ENCODE measurements at places on chromosomes 16 and 17.

DNA sequence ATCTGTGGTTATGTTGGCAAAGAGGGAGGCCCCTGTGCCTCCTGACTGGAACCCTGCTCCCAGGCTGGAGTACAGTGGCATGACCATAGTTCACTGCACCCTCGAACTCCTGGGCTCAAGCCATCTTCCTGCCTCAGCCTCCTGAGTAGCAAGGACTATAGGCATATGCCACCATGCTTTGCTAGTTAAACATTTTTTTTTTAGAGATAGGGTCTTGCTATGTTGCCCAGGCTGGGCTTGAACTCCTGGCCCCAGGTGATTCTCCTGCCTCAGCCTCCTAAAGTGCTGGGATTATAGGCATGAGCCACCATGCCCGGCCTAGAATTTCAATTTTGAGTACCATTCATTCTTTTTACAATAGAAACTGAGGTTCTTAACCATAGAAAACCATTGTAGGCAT, 21.2 kb upstream of the ITGB3 start:
- no peak for DNase-seq

- no peak for DNase-seq
These were observed 436 bp upstream of the BRIP1 start for GRCh38 chr17:61863801-61864126.

DNA sequence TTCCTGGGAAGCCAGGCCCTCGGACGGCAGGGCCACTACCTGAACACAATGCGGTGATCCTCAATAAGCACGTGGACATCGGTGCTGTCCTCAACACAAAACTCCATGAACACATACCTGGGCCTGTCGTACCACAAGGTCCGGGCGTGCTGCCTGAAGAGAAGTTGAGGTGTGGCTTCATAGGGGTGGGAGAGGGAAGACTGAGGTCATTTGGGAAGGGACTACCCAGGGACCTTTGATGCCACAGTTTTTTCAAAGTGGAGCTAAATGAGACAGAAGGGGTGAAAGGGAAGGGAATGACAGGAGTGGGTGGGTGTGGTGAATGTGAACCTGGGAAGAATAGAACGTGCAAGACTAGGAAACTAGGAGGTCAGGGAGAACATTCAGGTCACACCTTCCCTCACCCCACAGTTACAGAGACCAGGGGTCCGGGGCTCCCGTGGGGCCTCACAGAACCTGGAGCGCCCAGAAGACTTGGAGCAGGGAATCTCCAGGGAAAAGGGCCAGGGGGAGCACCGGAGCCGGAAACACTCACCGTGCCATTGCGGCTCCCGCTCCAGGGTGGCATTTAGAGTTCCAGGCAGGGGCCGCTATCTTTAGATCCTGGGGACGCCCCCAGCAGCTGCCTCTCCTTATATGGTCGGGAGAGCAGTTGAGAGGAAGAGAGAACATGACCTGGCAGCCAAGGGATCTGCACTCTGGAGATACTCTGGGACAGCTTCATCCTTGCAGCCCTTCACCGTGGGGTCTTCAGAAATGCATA, at the start of gene PTGES3L:
Gene PTGES3L (minus strand): TSS at position 570 of the 763 bp plus-strand sequence. CDS start 27 bp downstream, at position 543.
- no peak for DNase-seq

DNA sequence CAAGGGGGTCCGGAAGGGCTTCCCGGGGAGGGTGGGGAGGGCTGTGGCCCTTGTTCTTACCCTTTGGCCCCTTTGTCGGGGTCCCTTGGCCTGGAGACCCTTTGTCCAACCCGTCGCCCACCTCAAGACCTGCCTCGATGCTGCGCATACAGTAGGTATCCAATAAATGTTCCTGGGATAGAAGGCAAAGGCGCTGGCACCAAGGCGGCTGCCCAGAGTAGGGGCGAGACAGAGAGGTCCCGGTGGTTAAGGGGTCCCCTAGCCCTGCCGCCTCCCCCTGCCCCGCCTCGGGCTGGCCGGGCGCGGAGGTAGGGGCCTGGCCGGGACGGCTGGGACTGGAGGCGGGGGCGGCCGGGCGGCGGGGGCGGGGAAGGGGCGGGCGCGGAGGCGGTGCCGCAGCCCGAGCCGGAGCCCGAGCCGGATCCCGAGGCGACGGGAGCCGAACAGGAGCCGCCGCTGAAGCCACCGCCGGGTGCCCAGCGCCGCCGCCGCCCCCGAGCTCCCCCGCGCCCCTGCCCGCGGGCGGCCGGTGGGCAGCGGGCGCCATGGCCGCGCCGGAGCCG, at the start of gene NHERF2:
Gene NHERF2 (plus strand): TSS at position 442 of the 563 bp plus-strand sequence. CDS start 104 bp downstream, at position 546.
- no peak for DNase-seq

GRCh38 chr17:65029605-65030336, 26.8 kb downstream of the GNA13 start:
- DNase-seq: no peak

DNA sequence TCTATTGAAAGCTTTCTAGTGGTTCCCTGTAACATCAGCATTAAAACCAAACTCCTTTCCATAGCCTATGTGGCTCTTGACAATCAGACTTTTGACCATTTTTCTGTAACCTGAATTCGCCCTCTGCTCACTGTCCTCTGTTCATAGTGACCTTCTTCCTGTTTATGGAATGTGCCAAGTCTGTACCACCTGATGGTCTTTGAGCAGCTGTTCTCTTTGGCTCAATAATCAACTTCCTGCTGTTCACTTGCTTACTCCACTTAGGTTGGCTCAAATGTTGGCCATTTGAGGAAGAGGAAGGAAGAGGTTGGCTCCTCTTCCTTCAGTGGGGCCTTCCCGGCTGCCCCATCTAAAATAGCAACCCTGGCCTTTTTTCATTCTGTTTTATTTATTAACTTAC, 251.5 kb downstream of the CA10 start:
- no peak for DNase-seq

DNA sequence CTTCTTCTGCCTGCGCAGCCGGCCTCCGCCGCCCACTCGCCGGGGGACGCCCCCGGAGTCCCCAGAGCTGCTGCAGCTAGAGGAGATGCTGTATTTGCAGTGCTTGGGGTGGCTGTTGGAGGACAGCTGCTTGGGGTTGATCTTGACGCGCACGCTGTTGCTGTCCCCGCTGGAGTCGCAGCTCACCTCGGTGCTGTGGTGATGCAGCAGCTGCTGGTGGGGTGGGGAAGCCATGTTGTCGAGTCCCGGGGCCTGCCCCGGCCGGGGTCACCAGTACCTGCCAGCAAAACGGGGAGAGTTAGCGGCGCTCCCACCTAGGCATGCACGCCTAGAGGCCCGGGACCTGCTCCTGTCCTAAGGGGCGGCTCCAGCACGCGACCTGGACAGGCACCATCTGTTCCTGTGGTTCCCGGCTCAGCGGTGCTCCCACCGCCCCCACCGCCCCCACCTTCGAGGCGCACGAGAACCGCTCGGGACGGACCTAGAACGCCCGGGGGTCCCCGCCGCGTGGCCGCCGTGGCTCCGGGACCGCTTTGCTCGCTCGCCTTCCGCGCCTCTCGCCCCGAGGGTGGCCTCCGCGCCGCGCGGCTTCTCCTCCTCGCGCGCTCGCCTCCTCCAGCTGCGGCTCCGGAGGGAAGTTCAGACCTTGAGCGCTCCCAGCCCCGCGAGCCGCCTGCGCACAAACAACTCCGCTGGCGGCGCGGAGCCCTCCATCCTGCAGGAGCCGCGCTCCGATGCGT, 863 bp downstream of the ADCY9 start:
- DNase-seq: peak; percentile 11
